ENCODE measurements at places on chromosomes 2 and 18.
A peak's percentile ranks its signal among the peaks of the same experiment; 100 is the strongest.

- peak; percentile 59 for DNase-seq
Observed at GRCh38 chr2:182866095-182866460, 359 bp downstream of the FRZB start.

DNA sequence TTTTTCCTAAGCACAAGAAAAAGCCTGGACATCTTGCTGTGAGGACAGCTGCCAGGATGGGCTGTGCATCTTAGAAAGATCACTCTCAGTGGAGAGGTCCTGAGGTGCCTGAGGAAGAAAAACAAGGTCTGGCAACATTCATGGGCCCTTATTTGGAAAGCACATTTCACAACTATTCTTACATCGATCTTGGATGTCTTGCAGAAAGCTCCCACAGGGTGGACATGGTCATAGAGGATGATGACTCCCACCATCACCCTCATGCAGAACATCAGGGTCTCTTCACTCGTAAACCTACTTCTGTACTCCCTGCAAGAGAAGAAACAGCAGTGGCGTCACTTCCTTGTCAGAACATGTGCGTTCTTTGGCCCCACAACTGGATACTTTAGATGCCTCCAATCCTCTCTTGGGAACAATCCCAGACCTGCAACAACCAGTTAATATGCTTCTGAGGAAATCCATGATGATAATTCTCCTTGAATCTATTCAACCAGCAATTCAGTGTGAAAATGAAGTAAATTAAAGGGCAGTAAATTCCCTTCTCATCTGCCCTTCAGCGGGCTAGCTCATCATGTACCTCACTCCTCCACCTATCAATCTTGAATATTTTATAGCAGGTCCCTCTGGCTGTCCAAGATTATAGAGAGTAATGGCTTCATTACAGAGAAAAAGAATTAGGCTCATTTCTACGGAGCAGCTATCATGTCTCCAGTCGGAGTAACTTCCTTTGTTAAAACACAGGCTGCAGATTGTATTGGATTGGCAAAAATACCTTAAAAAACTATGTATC, 106.2 kb downstream of the CYRIA start:
- no peak for DNase-seq

DNA sequence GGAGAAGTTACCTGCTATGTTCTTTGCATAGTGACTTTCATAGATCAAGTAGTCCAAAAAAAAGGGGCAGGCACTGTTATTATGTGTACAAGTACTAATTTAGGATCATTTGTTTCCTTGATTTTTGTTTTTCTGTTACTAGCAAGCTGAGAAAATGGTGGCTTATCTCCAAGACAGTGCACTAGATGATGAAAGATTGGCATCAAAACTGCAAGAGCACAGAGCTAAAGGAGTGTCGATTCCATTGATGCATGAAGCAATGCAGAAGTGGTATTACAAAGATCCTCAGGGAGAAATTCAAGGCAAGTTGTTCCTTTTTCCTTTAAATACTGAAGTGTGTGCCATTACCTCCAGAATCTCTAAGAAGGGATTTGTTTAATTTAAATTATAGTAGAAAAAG, 19.6 kb upstream of the KCNJ13 start:
- DNase-seq: no peak

- no peak for DNase-seq
Observed at GRCh38 chr2:158021226-158021625, 80.5 kb upstream of the UPP2 start.

DNA sequence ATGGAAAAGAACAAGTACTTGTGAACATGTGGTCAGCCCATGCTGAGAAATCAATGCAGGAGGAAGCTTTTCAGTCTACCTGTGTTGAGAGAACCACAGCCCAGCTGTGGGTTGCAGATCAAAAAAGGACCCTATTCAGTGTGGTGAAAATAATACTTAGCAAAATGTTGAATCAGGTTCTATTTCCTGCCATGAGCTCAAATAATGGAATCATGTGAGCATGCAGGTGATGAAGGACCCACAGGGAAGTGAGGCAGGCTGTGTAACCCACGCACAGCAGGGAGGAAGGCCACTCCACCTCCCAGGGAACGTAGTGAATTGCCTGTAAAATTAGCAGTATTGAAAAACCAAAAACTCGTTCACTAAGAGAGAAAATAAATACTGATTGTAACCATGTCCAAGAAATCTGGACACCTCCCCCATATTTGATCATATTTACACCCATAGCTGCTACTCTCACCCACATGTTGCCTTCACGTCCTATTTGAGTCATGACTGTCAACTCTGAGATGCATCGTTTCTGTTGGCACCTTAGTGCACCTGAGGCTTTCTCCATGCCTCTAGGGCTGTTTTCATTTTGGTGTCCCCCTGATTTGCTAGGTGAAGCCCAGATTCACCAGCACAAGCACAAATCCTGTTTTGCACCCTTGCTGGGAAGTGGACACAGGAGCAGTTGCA, 20.5 kb upstream of the BCL2L11 start:
- DNase-seq: peak; percentile 62

DNA sequence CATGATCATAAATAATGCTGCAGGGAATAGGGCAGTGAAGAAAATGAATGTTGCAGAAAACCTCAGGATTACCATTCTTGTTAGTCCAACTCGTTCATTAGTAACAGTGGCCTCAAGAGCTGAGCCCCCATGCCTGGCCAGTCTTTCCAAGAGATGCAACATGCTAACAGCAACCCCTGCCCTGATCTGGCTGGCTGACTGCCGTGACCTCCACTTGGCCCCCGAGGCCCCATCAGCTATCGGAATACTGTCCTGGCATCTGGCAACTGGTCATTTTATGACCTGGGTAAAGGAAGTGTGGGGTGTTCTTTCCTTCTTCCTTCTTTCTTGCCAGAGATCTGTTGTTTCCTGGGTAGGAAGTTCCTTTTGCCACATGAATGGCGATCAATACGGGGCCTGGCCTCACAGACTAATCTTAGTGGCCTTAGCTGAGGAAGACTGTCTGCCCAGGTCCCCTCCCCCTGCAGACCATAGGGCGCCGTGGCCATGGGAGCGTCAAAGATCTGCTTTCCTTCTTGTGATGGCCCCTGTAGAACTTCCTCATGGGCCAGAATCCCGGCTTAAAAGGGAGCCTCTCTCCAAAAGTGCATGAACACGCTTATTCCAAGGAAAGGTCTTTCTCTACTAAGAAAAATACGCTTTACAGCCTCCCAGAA, 10.6 kb upstream of the TRABD2A start:
- DNase-seq: no peak

DNA sequence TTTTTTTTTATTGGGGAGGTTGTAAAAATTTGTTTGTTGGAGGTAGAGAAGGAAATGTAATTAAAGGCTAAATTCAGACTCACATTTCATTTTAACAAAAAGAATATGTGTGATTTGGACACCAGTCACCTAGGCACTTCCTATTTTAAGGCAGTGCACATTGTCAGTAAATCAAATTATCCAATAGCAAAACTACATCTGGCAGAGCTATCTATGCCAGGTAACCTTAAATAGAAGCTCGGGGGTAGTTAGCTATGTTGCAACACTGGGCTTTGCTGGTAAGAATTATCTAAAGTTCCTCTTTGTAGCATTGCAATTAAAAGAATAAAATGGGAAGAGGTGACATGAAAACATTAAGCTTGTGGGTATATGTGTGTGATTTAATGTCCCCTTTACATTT, 1064.4 kb upstream of the ZEB2 start:
- no peak for DNase-seq

- peak; percentile 25 for DNase-seq
Observed at GRCh38 chr2:154855138-154855537, 156.6 kb downstream of the KCNJ3 start.

DNA sequence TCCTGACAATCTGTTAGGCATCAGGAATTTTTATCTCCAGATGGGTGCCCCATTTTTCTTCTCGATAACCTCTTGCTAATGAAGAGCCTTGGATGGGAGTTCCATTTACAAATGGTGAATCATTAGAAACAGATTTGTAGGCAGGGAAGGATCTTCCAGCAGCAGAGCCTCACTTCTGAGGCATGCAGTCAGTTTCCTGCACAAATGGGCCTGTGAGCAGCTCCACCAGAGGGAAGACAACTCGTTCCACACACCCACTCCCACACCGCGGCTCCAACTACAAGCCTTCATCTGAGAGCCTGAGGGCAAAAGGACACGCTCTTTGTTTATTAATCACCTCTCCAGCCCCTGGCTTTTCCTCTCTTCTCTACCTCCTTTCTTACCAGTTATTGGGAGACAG, 108.5 kb downstream of the CTAGE1 start:
- no peak for DNase-seq

- DNase-seq: peak; percentile 28
Observed at GRCh38 chr2:201320701-201321100, 36.4 kb downstream of the FLACC1 start.

GRCh38 chr2:153710128-153710527, 161.6 kb upstream of the GALNT13 start:
- DNase-seq: no peak

DNA sequence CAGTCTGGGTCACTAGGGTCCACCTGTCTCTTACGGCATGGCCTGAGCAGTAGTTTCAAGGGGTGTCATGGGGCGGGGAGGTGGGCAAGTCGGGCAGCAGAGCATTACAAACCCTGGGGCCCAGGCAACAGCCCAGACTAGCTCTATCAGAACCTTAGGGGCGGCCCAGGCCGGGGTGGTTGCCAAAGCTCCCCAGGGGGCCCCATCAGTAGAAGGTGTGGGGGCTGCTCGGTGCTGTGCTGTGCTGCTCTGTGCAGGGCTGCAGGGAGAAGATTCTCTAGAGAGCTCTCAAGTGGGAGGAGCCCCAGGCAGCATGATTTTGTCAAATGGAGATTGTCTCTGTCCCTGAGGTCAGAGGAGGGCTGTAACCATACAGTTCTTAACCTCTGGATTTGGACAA, 36.4 kb upstream of the SLC14A1 start:
- DNase-seq: peak; percentile 84

GRCh38 chr2:233428438-233428837, 74.1 kb downstream of the DGKD start:
- DNase-seq: no peak

DNA sequence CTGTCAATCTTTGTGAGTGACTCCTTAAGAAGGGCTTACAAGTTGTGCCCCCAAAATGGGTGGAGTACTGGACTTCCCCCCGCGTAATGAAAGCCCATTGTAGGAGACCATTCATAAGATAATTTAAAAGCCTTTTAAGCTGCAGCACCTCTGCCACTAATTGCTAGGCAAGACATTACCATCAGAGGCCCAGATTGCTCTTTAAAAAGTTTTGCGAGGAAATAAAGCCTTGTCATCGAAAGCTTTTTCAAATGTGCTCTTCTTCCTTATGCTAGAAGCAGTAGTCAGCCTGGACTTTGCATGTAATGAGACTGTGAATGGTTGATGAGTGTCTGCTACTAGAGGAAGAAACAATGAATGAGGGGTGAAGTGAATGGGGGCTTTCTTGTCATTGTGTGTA, 345.3 kb upstream of the CDH2 start:
- DNase-seq: no peak

DNA sequence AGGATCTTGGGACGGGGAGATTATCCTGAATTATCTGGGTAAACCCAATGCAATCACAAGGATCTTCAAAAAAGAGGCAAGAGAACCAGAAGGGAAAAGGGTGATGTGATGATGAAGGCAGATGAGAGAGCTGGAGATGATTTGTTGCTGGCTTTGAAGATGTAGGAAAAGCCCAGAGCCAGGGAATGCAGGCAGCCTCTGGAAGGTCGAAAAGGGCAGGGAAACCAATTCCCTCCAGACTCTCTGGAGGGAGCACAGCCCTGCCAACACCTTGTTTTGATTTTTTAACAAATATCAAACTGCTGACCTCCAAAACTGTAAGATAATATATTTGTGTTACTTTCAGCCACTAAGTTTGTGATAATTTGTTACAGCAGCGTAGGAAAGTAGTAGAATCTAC, 48.9 kb upstream of the IL1R2 start:
- DNase-seq: no peak

DNA sequence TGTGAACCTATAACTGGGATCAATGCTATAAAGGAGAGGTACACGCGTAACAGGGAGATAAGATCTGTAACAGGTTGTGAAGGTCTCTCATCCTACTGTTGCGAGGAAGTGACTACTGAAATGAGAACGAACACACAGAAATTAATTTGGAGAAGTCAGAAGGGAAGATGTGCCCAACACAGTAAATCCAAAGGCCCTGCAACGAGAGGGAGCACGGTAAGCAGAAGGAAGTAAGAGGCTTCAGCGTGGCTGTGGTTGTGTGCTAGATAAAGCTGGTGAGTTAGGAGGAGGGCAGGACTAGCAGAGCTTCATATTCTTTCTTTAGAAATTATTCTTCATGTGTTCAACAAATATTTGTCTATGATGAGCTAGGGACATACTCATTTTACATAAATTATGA, 2.5 kb upstream of the ATG16L1 start:
- DNase-seq: no peak

GRCh38 chr2:29761278-29761677, 160.1 kb downstream of the ALK start:
- no peak for DNase-seq

GRCh38 chr2:66827851-66828250, 392.9 kb downstream of the MEIS1 start:
- no peak for DNase-seq

- no peak for DNase-seq
Observed at GRCh38 chr2:121362774-121363173, 77.8 kb upstream of the TFCP2L1 start.

- DNase-seq: no peak
Observed at GRCh38 chr2:182924306-182924705, 57.9 kb upstream of the FRZB start.

DNA sequence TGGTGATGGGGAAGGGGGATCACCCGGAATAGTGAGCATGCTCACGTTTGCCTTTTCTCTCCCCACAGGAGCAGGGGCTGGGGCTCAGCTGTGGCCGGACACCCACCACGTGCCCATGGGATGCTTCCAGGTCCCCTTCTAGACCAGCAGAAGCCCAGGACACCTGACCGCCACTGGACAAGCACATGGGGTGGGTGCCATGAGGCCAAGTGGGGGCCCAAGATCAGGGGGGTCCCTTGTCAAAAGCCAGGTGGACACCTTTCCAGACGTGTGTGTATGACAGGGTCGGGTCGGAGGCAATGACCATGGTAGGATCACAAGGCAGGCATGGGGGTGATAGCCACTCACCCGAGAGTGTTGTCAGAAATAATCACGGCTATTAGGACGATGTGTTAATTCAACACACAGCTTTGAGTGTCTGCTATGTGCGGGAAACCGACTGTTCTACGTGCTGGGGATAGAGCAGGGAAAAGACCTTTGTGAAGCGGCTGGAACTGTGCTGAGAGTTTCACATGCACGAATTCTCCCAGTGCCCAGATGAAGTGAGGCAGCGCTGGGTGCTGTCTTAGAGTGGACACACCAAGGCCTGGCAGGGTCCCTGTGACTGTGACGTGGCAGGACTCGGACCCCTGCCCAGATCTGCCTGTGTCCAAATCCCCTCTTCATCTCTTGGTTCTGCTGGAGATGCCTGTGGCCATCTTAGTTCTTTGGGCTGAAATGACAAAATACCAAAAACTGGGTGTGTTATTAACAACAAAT, 244.7 kb downstream of the NDUFA10 start:
- DNase-seq: no peak

DNA sequence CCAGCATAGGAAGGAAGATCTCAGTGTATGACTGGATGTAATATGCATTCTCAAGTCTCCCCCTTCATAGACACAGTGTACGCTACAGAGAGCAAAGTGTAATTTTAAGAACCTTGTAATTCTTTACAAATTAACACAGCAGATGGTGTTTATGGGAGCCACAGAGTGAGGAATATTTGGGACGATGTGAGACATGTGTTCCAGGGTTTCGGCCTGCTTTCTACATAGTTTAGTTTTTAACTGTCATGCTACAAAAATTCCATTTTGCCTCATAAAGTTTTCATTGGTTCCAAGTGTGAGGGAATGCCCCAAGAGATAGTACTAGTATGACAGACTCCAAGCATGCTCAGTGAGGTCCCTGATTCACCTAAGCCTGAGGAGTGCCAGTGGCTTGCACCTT, 76.2 kb upstream of the LRRTM1 start:
- no peak for DNase-seq

- DNase-seq: no peak
Observed at GRCh38 chr2:228469721-228470120, 288.2 kb upstream of the SPHKAP start.

All from NCI-H69 (cell line).